ENCODE measurements at places on chromosomes 13 and 19.

DNA sequence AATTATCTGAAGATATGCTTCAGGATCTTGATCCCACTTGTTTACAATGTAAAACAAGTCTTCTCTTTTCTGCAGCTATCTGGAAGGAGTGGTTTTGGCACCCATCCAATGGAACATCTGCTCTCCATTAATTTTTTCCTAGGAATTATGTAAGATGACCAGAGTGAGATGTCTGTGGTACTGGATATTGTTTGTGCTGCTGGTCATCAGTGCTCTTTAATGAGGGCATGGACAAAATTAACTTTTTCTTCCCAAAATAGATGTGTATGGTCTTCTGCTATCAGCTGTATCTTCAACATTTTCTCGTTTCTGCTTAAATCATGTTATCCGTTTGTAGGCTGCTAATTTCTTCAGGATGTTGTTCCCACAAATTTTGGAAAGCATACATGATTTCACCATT, 415.4 kb upstream of the KLHL1 start:
- no peak for DNase-seq

DNA sequence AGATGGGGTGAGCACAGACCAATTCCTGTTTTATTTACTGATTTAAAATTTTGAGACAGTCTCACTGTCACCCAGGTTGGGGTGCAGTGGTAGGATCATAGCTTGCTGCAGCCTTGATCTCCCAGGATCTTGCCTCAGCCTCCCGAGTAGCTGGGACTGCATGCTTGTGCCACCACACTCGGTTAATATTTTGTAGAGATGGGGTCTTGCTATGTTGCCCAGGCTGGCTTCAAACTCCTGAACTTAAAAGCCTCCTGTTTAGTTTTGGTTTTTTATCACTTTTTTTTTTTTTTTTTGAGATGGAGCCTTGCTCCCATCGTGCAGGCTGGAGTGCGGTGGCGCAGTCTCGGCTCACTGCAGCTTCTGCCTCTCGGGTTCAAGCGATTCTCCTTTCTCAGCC, 4.7 kb downstream of the UBA52 start:
- no peak for DNase-seq

GRCh38 chr13:32627793-32628192, 41.5 kb downstream of the PDS5B start:
- DNase-seq: no peak

DNA sequence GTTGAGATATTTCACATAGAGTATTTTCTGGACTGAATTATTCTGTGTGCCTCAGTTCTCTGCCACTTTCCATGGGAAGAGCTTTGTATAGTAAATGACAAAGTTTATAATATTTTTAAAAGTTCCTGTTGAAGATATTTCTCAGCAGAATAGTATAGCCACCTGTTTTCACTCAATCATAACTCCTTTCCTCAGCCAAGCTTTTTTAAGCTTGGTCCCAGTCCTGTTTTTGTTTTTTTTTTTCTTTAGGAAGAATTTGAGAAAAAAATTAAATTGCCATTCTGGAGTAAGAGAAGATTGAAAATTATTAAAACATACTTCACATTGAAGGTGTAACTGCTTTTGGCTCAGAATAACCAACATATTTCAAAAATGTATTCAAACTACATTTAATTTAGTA, 55.5 kb downstream of the ENOX1 start:
- DNase-seq: no peak

GRCh38 chr13:40348096-40348679, 318.3 kb downstream of the FOXO1 start:
- DNase-seq: no peak

DNA sequence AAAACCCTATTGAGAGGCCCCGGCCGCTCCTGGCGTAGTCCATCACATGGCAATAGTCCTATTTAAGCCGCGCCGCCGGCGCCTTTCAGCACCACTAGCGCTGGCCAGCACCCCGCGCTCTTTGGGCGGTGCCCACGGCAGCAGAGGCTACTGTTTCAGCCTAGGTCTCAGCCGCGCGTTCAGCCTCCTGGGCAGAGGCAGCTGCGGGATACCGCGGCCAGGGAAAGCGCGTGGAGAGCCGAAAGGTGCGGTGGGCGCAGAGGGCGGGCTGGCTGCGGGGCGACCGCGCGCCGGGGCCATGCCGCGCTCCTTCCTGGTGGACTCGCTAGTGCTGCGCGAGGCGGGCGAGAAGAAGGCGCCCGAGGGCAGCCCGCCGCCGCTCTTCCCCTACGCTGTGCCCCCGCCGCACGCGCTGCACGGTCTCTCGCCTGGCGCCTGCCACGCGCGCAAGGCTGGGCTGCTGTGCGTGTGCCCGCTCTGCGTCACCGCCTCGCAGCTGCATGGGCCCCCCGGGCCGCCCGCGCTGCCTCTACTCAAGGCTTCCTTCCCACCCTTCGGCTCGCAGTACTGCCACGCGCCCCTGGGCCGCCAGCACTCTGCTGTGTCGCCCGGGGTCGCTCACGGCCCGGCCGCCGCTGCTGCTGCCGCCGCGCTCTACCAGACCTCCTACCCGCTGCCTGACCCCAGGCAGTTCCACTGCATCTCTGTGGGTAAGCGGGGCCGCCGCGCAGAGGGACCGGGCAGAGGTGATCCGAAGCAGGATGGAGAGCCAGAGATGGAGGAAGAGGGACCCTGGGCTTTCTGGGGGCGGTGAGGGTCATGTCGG, at the start of gene GSX1:
GSX1 (plus strand) TSS at position 91 of the 826 bp plus-strand sequence; CDS start at position 299, 208 bp downstream.
- DNase-seq: no peak

DNA sequence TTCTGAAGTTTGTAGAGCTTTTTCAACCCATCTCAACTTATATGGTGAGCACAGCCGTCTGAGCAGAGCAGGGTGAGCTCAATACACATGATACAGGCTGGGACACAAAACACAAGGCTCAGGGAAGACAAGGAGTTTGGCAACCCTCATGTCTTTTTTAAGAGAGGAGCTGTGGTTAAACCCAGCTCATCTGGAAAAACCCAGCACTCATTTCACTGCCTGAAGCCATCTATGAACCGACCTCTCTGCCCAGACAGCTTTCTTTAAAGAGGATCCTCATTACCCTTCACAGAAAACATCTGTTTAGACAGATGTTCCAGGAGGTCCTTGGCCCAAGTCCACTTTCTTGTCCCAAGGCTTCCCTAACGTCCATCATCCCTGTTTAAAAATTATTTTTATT, 170.0 kb upstream of the TSHZ3 start:
- no peak for DNase-seq

- DNase-seq: no peak
These were observed 1314.9 kb downstream of the PCDH9 start for GRCh38 chr13:65915195-65915594.

DNA sequence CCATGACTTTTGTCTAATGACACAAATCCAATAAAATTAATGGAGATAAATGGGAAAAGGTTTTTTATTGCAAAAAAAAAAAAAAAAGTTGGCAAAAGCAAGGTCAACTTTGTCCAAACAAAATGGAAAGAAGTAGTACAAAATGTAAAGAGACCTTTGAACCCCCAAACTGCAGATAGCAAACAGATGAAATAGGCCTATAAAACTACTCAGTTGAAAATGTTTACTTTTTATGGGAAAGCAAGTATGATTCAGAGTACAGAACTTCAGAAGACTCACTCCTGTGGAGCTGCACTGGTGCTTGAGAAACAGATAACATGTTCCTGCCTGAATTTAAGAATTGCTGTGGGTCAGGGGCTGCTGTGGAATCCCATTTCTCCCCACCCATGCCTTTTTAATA, 9.8 kb upstream of the ZNF177 start:
- DNase-seq: no peak

DNA sequence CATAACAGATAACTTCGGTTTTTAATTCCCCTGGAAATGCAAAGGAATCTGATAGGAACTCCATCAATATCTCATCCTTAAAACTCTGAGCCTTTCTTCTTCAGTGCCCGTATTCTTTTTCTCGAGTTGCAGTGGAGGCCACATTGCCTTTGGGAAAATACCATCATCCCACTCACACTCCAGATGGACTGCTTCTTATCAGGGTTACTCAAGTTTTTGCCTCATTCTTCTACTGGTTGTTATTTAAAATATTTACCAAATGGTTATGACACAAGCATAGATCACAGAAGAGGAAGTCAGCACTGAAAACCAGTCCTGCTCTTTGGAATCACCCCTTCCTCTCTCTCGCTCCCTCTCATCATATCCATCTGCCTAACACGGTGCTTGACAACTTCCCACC, 1020.5 kb upstream of the SLC10A2 start:
- DNase-seq: no peak

DNA sequence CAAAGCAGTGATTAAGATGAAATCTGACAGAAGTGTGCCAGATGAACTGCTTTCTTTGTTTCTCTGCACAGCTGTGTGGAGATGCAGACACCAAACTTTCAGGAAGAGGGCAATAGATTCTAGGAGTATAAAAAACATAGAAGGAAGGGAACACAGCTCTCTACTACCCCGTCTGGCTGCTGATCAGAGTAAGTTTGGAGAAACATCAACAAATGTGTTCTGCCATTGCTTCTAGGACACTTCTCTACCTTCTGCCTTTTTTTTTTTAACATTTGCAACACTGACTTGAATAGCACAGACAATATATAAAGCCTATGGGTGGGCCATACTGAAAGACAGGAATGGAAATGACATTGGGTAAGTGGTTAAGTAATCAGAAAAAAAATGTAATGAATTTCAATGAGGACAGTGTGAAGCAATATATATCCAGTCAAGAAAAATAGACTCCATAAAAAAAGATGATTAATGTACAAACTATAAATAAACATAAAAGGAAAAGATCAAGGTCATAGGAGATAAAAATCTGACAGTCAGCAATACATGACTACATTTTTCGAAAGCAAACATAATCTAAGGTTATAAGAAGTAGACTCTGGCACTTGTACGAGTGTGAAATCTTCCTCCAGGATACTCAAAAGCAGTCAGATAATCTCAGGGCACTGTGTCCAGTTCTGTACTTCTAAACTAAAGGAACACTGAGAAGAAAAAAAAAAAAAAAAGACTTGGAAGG, 21.4 kb downstream of the NUFIP1 start:
- no peak for DNase-seq

DNA sequence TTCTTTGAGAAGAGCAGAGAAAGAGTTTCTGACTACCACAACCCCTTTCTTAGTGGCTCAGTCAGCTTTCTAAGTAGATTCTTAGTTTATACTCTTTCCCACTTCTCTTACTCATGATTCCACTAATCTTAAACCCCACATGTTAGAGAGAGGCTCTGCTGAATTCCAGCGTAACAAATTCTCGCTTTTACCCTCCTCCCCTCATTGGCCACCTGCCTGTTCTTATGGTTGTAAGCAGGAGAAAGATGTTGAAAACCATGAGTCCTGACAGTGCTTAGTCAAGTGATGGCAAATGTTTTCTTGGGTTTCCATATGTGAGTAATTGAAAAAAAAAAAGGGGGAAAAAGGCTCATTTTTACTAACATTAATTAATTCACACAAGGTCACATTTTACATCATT, 125.9 kb downstream of the ZDHHC20 start:
- DNase-seq: no peak

DNA sequence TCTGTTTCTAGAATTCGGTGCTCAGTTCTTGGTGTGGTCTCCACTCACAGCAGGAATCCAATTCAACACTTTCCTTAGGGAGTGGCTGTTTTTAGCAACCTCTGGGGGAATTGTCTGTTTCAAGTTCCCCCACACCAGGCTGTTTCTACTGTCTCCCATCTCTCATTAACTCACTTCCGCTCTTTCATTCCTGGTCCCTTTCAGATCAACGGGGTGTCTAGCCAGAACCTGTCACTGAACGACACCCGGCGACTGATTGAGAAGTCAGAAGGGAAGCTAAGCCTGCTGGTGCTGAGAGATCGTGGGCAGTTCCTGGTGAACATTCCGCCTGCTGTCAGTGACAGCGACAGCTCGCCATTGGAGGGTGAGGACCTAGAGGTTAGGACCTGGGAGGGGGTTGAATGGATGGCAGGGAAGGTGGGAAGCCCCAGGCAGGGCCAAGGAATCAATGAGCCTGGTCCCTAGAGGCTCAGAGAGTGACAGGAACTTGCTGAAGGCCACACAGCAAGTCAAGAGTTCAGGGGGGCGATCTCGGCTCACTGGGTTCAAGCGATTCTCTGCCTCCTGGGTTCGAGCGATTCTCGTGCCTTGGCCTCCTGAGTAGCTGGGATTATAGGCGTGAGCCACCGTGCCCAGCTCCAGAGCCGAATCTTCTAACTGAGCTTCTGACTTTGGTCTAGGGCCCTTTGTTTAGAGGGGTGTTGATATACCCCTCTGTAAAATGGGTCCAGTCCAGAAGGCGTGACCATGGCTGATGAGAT, 25.5 kb downstream of the TJP3 start:
- no peak for DNase-seq

GRCh38 chr13:26531742-26532141, 25.7 kb upstream of the WASF3 start:
- DNase-seq: no peak

DNA sequence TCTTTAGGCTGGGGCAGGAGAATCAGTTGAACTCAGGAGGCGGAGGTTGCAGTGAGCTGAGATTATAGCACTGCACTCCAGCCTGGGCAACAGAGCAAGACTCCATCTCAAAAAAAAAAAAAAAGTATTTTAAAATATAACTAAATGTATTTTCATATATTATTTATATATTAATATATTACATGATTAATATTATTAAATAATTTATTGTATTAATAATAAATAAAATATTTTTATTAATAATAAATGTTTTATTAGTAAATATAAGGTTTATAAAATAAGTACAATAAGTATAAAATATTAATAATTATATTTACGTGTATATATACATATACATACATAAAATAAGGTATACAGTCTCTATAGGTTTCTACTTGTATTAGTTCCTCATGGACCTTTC, 56.8 kb downstream of the SKA3 start:
- DNase-seq: no peak
